Left colon (tissue), 2 donors: ENCODE measurements at places on chromosomes 3 and 15.
A peak's percentile ranks its signal among the peaks of the same experiment; 100 is the strongest.

DNA sequence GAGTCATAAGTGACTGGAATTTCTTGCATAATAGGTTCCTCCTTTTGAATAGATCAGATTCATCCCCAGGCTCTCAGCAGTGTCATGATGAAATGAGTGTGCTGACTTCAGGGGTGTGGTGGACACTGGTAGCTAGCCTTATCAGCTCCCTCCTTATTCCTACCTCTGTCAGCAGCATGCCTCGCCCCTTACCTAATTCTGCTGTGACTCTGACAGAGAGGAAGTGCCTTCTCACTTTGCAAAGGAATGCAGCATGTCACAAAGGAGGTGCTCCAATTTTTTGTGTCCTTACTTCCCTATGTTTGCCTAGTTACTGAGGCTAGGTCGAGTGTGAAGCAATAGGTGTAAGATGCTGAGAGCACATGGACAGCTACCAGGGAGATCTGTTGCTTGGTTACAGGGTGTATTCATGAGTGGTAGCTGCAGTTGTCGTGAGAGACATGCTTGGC, 90.6 kb downstream of the TNFAIP8L3 start:
- no peak for DNase-seq

GRCh38 chr3:13500133-13500885, 20.2 kb downstream of the HDAC11 start:
- DNase-seq: no peak

DNA sequence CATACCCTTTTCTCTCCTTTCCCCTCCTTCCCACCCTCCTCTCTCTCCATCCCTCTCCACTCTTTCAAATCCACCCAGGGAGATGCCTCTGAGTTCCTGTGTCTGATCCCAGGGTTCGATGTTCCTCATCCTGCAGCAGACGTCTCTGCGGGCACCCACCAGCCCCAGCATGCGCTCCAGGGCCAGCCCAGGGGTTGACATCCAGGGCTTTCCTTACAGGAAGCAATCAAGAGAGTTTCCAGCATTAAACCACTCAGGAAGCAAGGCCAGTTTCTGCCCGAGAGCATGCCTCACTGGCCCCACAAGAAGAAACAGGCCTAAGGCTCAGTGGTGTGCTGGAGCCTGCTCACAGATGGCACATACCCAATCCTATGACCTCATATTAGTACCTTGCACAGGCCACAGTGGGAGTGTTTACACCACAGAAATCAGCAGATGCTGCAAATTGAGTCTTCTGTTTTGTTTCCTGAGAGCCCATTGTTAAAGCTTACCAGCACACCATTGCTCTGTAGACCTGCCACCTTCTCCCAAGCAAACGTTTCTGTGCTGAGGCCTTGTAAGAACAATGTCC, 13.2 kb downstream of the SLC6A1 start:
- DNase-seq: no peak

- no peak for DNase-seq
Observed at GRCh38 chr3:10917176-10917575, 75.4 kb upstream of the SLC6A1 start.

DNA sequence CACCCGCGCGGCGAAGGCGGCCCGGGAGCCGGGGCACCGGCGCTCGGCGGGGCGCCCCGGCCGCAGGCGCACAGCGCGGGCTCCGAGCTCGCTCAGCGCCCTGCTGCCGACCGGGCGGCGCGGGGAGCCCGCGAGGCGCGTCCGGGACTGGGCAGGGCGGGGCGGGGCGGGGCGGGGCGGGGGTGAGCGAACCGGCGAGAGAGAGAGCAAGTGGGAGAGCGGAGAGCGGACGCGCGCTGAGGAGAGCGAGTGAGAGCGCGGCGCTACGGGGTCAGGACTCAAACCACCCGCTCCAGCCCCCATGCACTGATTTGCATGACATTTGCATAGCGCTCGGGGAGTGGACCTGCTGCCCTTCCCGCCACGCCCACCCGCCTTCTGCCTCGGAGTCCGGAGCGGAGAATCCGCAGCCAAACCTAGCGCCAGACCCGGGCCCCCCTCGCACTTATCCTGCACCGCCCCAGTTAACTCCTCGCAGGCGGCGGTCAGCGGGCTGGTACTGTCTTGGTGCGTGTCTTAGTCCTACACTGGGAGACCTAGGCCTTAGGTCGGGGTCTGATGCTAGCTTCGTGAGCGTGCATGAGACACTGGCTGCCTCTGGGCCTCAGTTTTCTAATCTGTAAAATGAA, at the start of gene MYLK:
MYLK (minus strand) TSS at position 130 of the 629 bp plus-strand sequence. CDS start 90,491 bp downstream, outside the sequence.
- peak; percentile 85 for DNase-seq

DNA sequence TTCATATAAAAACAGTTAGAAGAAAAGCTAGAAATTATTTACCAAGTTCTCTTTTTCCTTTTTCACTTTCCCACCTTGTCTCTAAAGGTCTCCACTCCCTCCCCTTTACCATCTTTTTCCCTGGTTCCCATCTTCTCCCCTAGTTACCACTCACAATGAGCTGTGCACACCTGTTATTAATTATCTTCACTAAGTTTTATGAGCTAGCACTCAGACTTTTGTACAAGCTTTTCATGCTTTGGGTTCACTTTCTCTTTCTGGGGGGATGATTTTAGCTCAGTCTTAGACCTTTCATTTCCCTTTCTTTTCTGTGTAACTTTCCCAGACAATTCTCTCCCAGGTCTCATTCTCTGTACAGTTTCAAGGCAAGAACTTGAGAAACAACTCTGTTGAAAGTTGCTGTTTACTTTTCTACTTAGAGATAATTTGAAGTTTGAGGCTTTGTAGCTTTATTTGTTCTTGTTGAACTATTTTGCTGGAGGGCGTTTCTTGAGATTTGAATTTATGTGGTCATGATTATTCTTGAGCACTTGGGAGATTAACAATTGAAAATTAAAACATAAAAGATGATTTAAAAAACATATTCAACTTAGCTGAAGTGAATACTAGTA, 24.0 kb upstream of the AADAC start:
- DNase-seq: no peak

DNA sequence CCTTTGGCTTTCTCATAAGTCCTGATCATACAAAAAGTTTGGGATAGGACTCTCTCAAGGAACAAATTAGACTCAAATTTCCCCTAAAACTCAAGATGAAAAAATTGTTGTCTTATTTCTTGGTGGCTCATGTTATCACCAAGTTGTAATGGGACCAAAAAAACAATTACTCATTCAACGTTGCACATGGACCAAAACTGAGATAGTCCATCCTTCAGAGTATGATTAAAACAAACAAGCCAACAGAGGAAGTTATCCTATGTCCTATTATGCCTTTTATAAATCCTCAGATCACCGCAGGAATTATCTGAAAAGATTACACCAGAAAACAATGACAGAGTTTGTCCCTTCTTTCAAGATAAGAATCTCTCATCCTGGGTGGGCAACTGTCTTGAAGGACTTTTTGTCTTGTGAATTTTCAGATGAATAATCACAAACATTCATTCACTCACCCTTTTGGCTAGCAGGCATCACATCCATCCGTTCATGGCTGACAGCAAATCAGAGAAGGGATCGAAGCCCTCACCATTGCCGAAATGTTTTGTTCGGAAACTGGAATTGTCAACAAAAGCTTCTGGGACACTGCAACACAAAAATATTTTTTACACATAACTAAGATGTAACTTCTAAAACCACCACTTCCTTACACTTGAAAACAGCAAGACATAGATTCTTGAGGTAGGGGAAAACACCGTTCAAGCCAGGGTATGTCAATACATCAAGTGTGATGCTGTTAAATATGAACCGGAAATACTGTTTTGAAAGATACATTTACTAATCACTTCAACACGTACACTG, 90.4 kb downstream of the FOXP1 start:
- DNase-seq: no peak

DNA sequence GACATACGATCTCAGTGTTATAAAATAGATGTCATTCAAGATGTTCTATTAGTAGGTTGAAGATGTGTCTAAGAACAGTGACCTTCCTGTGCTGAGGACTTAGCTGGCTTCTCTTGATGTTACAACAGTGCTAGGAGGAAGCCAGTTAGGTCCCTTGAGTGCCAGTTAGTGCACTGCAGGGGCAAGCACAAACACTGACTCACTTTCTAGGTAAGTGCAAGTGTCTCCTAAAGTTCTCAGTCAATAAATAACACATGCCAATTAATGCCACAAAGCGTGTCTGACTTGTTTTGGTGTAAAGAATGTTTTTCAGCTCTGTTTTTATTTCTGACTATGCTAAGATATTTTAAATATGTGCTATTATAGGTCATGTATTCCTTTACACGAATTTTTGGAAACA, 211.8 kb downstream of the NAALADL2 start:
- no peak for DNase-seq

DNA sequence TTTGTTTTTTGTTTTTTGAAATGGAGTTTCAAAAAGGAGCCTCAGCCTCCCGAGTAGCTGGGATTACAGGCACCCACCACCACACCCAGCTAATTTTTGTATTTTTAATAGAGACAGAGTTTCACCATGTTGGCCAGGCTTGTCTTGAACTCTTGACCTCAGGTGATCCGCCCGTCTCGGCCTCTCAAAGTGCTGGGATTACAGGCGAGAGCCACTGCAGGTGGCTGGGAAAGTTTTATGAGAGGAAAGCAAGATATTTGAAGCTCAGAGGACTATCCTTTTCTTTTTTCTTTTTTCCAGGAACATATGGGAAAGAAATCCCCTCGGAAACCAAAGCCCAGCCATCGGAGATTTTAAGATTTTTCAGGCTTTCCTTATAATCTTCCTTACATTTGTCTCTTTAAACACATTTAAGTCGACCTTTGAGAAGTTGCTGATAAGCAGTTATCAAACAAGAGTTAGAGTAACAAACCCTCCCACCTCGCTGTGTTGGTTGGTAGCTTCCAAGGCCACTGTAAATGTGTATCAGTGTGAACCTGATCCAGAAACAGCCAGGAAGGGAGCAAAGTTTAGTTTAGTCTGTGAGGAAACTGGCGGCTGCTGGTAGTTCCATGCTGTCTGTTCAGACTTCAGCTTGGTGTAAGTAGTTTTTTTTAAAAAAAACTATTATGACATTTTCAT, 34.5 kb upstream of the MAP3K13 start:
- DNase-seq: peak; percentile 85

- no peak for DNase-seq
Observed at GRCh38 chr3:147582642-147583041, 173.5 kb downstream of the ZIC1 start.

DNA sequence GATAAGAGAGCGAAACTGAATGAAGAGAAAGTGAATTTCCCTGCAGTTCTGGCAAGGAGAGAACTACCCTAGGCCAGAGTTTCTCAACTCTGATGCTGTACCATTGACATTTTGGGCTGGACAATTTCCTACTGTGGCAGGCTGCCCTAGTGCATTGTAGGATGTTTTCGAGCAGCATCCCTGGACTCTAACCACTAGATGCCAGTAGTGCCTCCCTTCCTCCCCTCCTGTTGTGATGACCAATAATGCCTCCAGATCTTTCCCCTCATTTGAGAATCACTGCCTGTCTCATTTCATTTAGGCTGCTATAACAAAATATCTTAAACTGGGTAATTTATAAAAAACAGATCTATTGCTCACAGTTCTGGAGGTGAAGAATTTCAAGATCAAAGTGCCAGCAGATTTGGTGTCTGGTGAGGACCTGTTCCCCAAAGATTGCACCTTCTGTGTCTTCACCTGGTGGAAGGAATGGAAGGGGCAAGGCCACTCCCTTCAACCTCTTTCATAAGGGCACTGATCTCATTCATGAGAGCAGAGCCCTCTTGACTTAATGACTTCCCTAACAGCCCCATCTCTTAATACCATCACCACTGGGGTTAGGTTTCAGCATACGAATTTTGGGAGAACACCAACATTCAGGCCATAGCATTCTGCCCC, 188.9 kb upstream of the MEIS2 start:
- DNase-seq: no peak

- no peak for DNase-seq
Observed at GRCh38 chr3:157914882-157915281, 191.3 kb downstream of the SHOX2 start.

GRCh38 chr3:76308541-76308940, 523.2 kb upstream of the ZNF717 start:
- no peak for DNase-seq

- no peak for DNase-seq
Observed at GRCh38 chr3:115784739-115785536, 161.6 kb downstream of the GAP43 start.

DNA sequence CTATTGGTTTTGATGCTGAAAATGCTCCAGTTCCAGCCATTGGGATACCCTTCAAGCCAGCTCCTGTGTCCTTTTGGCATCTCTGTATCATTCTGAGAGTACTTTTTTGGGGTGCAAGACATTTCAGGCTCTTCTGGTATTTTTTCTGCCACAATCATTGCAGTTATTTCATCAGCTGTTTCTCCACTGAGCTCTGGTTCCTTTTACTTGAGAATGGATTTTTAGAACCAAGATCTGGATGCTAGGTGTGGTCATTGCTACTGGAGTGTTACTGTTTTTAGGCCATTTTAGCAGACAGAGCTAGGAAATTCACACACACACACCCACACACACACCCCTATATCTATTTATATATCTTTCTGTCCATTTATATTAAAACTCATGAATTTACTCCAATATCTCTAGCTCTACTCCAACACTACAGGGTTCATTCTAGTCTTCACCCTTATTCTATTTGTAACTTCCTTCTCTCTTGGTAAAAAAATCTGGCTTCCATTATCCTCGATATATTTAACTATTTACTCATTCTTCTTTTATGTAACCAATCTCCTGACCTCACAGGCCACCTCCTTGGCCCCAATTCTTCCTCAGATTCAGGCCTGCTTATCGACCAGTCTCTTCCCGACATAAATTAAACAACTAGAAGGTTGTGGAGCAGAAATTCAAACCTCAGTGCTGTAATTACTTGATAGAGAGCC, 17.0 kb downstream of the SLC35G2 start:
- no peak for DNase-seq

DNA sequence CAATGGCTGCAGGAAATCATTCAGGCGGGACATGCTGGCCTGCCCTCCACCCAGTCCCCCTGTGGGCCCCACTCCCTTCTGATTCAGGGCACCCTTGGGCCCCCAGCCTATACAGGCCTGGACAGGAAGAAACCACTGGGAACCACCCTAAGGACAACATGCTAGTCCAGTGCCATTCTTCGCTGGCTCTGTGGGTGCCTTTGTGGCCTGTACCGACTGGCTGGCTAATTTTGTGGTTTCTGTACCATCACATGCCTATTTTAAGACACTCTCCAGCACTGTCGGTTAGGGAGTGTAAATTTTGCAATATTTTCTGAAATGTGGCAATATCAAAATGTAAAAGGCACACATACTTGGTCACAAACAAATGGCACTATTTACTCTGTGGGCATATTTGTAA, 61.4 kb upstream of the POLG start:
- no peak for DNase-seq

GRCh38 chr3:71542521-71543370, 40.8 kb downstream of the FOXP1 start:
- peak; percentile 85 for DNase-seq

DNA sequence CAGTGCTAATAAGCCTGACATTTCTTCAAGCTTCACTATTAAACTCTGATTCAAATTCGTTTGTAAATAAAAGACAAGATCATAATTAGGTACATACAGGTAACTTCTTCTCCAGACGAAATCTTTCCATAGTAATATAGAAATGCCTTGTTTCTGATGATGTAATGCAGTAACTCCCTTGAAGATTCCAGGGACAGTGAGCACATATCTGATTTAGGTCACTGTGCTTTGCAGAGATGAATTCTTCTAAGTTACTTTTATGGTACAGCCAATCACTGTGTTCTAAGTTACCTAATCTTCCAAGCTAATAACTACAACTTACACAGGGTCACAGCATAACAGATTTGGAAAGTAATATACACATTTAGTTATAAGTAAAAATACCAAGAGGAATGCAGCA, 27.6 kb downstream of the SLC4A7 start:
- no peak for DNase-seq
